ENCODE measurements at places on chromosomes 1 and 21.
A peak's percentile ranks its signal among the peaks of the same experiment; 100 is the strongest.

DNA sequence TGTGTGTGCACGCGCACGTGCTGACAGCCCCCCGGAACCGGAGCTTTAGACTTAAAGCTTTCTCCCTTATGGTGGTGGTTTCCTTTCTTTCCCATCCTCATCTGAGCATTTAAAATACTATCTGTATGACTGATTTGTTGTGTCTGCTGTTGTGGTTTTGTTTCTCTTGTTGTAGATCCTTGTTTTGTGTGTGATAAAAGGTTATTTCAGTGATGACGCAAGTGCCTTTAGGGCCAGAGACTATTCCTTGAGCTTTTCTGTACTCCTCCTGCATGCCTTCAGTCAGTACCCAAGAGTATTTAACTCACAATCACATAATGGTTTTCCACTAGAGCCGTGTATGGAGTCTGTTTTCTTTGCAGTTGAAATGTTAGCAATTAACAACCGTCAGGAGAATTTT, 45.4 kb downstream of the LCA5L start:
- no peak for DNase-seq

DNA sequence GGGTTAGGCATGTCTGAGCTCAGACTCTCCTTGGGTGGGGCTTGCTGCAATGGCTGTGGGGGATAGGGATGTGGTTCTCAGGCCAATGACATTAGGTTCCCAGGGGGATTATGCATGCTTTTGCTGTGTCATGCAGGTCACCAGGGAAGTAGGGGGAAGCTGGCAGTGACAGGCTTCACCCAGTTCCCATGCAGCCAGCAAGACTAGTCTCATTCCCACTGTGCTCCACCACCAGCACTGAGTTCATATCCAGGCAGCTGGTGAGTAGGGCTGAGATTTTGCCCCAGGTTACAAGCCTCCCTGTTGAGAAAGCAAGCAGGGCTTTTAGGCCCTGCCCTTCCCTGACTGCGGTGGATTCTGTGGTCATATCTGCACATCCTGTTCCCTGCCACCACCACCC, 32.1 kb upstream of the PLA2G5 start:
- no peak for DNase-seq

DNA sequence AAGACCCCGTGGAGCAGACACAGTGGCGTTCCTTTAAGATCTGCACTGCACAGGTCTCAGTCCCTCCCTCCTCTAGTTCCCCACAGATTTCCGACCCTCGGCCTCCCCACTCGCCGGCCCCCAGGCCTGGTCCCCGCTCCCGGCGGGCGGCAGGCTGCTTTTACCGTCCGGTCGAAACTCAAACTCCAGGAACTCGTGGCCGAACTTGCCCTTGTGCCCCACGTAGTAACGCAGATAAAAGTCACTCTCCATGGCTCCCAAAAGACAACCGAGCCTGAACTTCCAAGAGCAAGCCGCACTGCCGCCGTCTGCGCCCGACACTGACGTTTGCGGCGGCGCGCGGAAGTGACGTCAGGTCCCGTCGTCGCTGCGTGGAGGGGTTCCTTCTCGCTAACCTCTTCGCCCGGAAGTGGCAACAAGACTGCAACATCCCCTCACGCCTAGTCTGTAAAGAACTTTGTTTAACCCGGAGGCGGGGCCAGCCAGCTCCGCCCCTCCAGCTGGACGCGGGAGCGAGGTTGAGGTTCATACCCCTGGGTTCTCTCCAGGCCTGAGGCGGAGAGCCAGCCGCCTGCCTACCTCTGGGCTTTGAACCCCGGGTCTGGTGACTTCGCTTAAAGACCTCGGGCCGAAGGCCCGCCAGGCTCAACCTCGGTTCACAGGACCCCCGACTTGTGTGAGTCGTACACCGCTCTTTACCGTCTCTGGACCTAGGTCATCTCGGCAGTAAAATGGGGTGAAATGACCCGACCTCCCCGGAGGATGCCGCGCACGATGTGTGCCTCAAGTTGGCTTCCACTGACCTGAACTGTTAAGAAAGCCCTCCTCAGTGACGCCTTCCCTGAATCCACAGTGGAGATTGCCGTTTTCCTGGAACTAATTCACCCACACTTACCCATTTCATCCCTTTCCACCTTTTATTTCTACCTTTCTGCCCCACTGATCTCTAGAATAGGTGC, at the start of gene MAGOH:
Gene MAGOH (minus strand): TSS at position 322 of the 959 bp plus-strand sequence. CDS start 70 bp downstream, at position 252.
- peak; percentile 98 for DNase-seq

DNA sequence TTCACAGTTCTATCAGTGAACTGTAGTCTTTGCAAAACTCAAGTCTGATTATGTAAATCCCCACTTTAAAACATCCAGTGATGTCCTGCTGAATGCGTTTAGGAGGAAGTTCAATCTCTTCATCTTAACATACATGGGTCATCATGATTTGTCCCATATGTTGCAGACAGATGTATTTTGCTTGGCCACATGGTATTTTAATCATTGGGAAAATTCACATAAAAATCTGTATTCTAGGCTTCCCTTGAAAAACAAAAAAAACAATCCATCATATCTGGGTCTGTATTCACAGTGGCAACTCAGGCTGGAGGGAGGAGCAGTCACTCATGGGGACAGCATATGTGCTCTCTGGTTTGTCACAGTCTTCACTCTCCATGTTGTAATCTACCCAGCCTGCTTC, 44.8 kb upstream of the CDC7 start:
- DNase-seq: no peak

- no peak for DNase-seq
These were observed 315.7 kb upstream of the USP25 start for GRCh38 chr21:15414057-15414456.

- no peak for DNase-seq
These were observed 610.8 kb downstream of the SMYD3 start for GRCh38 chr1:245896258-245896657.

DNA sequence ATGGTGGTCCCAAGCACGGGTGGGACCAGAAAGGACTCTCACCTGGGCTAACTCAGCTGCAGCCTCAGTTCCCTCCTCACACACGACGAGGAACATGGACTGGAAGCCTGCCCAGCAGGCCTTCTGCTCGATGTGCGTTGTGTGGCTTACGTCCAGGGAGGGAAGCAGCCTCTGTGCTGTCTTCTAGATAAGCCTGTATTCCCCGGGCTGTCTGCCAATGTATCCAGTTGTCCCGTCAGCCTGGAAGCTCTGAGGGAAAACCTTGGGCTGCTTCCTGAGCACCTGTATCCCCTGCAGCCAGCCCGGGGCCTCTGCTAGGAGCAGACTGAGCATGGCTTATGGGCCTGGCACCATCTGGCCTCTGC, 10.5 kb downstream of the PCSK9 start:
- peak; percentile 75 for DNase-seq

DNA sequence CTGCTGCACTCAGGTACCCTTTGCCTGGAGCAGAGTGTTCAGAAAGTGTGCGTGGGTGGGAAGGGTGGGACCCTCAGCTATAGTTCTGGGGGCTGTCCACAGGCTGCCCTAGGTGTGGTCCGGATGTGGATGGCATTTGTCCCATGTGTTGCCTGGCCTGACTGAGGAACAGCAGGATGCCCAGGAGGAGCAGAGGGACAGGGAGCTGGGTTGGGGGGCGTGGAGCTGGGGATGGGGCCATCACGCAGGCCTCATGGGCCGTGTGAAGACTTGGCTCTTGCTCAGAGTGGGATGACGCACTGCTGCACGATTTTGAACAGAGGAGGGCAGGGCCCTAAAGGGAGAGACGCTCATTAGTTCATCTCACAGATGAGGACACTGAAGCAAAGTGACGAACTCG, 17.0 kb downstream of the C1orf115 start:
- no peak for DNase-seq

DNA sequence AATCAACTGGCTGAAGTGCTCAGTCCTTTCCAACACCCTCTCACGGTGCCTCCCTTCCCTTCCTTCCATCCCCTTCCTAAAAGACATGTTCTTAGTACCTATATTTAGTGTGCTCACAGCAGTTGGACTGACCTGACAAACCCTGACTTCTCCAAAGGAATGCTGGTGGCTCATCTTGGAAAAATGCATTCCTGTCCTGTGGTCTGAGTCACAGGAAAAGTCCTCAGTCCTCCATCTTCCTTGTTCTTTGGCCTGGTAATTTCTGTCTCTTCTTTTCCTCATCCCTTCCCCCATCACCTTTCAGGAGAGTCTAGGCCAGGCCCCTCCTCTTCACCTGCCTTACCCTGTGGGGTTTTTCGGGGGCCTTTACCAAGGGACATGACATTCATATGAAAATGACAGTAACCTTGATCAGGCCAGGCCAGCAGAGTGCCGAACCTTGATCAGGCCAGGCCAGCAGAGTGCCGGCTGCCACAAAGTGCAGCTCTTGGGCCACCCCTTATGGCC, 7.2 kb downstream of the ATP1B1 start:
- DNase-seq: no peak

DNA sequence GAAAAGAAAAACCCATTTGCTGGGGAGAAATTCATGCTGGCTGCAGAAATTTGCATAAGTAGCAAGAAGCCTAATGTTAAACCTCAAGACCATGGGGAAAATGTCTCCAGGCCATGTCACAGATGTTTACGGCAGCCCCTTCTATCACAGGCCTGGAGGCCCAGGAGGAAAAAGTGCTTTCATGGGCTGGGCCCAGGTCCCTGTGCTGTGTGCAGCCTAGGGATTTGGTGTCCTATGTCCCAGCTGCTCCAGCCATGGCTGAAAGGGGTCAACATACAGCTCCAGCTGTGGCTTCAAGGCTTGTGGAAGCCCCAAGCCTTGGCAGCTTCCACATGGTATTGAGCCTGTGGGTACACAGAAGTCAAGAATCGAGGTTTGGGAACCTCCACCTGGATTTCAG, 93.0 kb downstream of the HFM1 start:
- no peak for DNase-seq

GRCh38 chr1:151058692-151059091, 730 bp downstream of the CDC42SE1 start:
- DNase-seq: peak; percentile 74

DNA sequence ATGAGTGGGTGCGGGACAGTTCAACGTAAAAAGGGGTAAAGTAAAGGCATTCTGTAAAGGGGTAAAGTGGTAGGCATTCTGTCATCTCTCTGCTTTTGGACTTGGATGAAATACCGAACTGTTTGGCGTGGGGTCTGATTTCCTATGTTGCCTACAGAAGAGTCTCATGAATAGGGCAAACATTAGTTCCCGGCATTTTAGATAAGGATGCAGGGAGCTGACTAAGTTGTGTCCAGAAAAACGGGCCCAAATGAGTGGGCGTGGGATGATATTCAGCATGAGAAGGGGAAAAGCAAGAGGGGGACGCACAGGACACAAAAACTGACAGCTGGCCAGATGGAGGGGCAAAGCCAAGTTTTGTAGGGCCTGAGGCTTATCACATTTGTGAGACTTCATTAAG, 2.9 kb upstream of the RHOU start:
- DNase-seq: no peak

DNA sequence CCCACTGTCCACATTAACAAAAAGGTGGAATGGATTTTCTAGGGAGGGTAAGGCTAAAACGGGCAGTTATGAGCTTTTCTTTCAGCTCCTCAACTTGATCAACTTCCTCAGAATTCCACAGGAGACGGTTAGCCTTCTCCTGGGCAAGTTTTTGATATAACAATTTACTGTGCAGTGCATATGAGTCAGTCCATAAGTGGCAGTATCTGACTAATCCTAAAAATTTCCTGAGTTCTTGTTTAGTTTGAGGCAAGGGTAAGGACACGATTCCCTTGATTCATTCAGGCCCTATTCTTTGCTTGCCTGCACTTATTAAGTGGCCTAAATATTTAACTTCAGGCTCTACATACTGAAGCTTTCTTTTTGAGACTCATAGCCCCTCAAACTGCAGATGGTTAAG, 6.2 kb upstream of the AADACL3 start:
- no peak for DNase-seq

- no peak for DNase-seq
These were observed 183.6 kb downstream of the NR5A2 start for GRCh38 chr1:200211157-200211556.

- no peak for DNase-seq
These were observed 31.7 kb downstream of the OR13G1 start for GRCh38 chr1:247647864-247648263.

DNA sequence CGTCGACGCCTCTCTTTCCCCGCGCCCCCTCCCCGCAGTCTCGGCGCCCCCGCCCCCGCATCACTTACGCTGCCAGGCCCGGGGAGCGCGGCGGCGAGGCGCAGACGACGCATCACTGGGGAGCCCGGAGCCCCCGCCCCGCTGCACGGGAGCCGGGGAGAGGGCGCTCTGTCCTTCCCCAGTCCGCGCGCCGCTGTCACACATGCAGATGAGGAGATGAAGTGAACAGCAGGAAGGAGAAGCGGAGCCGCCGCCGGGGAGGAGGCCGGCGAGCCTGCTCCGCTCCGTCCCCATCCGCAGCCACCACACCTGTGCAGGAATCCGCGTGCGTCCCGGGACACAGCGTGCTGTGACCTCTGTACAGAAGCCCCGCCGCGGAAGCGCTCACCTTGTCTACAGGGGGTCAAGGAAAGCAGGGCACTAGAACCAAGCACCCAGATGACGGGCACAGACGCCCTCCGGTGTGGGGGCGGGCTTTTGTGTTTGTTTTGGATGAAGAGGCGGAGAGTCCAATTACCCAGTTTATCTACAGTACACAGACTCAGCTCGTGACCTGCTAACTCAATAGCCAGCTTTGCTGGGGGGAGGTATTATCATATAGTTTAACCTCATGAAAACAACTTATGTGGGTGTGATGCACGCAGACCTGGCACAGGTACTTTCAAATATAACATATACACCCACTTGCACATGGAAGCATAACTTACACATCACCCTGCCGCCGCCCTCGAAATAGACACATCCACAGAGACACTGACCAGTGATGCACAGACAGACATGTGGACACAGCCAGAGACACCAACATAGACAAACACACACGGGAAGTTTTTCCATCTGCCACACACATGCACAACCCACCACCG, 12.4 kb downstream of the KLHDC8A start:
- DNase-seq: no peak

DNA sequence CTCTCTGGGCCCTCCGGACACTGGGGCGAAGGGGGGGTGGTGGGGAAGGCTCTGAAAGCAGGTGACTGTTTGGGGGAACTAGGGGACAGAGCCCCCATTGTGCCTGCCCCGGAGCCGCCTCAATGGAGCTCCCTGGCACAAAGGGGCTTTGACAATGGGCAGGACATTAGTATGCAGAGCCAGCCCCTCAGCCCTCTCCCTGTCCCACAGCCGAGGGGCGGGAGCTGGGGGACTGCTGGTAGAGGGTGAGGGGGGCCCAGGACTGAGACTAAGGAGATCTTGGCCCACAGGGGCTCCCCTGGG, 7.8 kb downstream of the KCNJ10 start:
- DNase-seq: peak; percentile 28

DNA sequence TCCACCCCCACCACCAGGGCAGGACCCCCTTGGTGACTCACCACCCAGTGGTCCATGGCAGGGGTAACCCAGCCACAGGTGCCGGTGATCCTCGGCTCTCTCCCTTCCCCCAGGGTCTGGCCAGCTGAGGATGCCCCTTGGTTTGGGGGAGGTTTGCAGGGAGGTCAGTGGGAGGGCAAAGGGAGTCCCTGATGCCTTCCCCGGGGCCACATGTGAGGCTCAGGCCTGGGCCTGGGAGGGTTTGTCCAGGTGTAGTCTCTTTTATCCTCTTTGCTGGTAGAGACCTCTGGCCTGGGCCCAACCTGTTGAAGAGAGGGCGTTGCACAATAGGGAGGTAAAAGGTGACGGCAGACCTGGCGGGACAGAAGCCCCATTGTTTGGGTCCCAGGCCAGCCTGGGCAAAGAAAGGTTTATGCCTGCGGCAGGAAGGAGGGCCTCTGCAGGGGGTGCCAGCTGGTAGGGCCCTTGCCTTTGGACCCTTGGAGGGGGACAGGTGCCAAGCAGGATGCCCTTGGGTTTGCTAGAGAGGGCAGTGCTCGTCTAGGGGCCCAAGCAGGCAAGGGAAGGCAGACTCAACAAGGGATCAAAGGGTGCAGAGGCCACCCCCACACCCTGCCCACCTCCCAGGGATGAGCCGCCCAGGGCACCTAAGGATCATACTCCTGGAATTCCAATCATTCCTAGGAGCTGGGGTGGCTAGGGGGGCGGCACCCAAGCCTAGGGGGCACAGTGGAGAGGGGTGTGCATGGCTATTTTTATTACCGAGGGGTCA, 760 bp upstream of the TINAGL1 start:
- DNase-seq: no peak

Data from femur (tissue), 1 donor.